CD4-positive, alpha-beta T cell treated with Interleukin-4 for 1 hour (primary cell): ENCODE measurements at places on chromosomes 16 and 17.

DNA sequence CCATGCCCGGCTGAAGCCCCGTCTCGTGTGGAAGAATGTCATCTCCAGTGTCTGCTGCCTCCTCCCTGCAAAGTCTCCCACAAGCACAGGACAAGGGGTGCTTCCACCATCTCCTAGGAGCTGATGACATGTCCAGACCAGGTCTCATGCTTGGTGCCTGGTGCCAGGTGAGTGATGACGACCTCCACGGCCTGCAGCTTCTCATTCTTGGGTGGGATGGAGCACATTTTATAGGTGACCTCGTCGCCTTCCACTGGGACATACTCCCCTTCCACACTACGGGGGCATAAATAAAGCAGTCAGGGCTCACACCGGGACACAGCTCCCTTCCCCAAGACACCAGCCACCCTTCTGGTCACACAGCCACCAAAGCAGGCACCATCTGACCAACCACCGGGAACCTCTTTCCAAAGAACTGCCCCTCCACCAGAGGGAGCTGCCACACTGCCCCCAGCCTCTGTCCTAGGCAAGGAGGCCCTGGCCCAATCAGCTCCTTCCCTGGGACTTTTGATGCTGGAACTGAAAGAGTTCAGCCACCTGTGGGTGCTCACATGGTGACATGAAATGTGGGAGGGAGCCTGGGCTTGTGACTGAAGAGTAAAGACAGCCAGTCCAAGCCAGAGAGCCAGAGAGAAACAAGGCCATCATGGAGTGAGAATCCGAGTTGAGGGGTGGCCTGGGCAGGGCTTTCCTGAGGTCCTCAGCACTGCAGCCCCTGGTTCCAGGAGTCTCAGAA is 13.6 kb downstream of the CARHSP1 start:
- DNase-seq = no peak

DNA sequence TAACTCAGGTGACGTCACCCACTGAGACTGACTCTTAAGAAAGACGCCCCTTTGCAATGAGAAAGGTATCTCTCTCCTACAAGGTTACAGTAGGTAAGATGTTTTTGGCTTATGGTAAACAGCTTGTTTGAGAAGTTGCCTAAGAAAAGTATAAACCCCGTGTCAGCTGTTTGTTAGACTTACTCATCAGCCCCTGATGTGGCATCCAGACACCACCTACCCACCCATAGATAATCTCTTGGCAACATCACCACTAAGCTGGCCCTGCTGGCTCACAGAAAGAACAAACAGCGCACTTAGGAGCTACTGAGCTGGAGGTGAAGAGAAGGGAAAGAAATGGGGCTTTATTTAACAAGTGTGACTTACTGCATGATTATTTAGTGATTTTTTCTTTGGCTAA is 121.0 kb downstream of the PARN start:
- no peak for DNase-seq

DNA sequence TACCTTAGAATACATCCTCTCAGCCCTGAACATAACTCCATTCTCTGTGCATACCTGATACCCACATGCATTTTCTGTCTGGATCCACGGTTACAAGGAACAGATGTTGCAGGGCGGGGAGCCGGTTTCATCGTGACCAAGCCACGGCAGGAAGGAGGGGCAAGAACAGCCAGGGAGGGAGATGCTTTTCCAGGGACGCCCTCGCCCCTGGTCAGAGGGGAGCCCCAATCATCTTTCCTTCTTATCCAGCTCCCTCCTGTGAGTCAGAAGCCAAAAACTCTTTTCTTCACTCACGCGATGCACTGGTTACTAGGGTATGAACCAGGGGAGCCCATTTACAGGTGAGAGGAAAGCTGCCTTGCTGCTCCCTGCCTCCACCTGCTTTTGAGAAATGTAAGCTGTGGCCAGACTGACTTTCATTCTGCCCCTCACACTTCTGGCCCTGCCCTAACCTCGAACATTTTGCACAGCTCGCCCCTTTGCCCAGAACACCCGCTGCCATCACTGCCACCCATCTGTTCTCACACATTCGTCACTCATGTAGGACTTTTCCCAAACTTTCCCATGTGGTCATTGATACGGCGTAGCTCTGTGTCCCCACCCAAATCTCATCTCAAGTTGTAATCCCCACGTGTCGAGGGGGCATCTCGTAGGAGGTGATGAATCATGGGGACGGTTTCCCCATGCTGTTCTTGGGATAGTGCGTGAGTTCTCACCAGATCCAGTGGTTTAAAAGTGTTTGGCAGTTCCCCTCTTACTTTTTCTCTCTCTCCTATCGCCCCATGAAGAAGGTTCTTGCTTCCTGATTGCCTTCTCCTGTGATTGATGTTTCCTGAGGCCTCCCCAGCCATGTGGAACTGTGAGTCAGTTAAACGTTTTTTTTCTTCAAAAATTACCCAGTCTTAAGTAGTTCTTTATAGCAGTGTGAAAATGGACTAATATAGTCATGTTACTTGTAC is 20.5 kb downstream of the FOXL1 start:
- DNase-seq = no peak

GRCh38 chr16:82300374-82300951 is 130.4 kb upstream of the MPHOSPH6 start:
- no peak for DNase-seq

DNA sequence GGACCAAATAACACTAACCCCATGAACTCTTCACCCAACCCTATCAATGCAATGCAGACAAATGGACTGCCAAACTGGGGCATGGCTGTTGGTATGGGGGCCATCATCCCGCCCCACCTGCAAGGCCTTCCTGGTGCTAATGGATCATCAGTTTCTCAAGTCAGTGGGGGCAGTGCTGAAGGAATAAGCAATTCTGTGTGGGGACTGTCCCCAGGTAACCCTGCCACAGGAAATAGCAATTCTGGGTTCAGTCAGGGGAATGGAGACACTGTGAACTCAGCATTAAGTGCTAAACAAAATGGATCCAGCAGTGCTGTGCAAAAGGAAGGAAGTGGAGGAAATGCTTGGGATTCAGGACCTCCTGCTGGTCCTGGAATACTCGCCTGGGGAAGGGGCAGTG is 78.9 kb downstream of the TMC6 start:
- no peak for DNase-seq

- no peak for DNase-seq
These were observed 220 bp upstream of the ARHGAP44 start for GRCh38 chr17:12789075-12789480.

- no peak for DNase-seq
These were observed 40.7 kb upstream of the MAP3K14 start for GRCh38 chr17:45357364-45357997.

DNA sequence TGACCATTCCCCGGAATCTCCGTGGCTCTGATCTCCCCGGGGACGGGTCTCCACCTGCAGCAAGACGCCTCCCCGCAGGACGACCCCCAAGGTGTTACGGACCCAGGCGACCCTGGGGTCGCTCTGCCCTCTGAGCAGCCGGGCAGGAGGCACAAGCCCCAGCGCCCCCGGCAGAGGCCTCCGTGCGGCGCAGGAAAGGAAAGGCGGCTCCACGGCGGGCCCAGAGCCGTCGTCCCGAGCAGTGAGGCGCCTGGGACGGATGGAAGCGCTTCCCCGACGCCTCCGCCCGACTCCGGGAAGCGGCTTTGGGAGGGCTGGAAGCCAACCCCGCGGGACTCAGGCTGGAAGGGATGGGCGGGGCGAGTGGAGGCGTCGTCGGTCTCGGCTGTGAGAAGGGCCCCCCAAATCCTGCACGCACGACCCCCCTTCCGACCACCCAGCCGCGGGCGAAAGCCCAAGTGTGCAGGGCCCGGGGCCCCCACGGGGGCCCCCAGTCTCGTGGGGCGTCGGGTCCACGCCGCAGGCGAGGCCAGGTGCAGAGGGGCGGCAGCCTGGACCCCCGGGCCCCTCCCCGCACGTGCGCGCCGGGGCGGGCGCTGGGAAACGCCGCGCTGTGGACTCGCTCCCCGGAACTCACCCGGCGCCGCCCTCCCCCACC is 32.7 kb upstream of the RPH3AL start:
- no peak for DNase-seq

- DNase-seq = no peak
These were observed 185.9 kb downstream of the C16orf95 start for GRCh38 chr16:87131061-87131995.

GRCh38 chr17:72942579-72942978 is 149.9 kb downstream of the SLC39A11 start:
- DNase-seq = no peak

DNA sequence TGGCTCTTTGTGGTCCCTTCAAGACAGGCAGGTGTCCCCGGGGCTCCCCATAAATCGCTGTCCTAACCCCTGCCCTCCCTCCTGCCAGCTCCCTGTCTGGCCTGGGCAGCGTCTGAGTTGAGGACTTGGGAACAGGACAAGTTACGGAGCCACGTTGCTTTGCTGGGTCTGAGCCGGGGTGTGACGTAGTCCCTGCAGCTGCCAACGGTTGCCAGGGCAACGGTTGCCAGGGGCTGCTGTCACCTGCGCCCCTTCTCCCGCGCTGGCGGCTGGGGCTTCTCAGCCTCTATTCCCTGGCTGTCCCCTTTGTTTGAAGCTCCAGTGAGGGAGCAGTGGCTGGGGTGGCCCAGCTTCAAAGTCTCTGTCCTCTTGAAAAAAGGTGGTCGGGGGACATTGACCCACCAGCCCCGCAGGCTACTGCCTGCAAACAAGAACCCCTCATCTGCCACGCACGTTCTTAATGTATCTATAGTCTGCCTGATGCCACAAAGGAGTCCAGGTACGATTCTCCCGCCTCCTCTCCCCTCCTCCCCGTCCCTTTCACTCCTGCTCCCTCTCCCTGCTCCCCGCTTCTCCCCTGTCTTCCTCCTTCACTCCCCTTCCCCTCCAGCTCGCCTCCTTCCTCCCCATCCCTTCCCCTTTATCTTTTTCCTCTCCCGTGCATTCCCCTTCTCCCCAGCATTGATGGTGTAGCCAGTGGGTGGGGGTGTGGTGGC is 10.9 kb downstream of the ADGRG1 start:
- peak; percentile 19 for DNase-seq

- DNase-seq = no peak
These were observed 21.5 kb downstream of the COPZ2 start for GRCh38 chr17:48016112-48016511.

- peak; percentile 77 for DNase-seq
These were observed 1.8 kb downstream of the GJD3 start for GRCh38 chr17:40362696-40363110.

- DNase-seq = no peak
These were observed 14.8 kb downstream of the CPD start for GRCh38 chr17:30393491-30393890.

DNA sequence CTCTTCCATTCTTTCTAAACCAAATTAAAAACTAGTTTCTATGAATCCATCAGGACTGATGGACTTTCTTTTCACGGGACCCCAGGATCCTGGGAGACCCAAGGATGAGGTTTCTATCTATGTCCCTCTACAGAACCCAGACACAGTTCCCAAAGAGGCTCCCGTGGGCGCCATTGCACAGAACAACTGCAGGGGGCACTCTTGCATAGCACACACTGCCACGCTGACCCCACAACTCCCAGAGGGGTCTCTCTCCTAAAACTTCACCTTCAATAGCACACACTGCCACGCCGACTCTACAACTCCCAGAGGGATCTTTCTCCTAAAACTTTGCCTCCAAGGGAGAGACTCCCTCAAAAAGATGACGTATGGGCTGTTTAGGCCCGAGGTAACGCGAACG is 9.0 kb downstream of the ABR start:
- DNase-seq = no peak

DNA sequence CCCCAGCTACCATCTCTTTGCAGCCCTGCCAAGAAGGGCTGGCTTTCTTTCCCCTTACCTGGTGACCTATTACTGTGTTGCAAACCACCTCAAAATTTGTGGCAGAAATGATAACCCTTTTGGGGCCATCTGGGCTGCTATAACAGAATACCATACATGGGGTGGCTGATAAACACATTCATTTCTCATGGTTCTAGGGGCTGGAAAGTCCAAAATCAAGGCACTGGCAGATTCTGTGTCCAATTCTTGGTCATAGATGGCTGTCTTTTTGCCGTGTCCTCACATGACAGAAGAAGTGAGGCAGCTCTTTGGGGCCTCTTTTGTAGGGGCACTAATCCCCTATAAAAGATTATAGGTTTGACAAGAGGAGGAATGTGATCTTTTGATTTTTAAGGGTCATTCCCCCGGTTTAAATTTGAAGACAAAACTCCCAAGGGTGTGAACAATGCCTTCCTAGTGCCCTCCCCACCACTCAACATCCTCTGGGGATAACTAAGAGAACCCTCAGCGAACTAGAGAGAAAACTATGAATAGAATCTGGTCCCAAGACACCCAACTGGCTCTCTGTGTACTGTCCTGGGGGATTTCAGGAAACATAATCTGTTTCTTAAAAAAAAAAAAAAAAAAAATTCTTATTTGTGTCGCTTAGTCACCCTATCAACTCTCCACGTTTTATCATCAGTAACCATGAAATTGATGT is 1.7 kb upstream of the METTL22 start:
- DNase-seq = no peak

GRCh38 chr16:55499281-55499680 is 9.6 kb upstream of the LPCAT2 start:
- DNase-seq = no peak

- DNase-seq = no peak
These were observed 58.8 kb downstream of the USP10 start for GRCh38 chr16:84758627-84759026.

DNA sequence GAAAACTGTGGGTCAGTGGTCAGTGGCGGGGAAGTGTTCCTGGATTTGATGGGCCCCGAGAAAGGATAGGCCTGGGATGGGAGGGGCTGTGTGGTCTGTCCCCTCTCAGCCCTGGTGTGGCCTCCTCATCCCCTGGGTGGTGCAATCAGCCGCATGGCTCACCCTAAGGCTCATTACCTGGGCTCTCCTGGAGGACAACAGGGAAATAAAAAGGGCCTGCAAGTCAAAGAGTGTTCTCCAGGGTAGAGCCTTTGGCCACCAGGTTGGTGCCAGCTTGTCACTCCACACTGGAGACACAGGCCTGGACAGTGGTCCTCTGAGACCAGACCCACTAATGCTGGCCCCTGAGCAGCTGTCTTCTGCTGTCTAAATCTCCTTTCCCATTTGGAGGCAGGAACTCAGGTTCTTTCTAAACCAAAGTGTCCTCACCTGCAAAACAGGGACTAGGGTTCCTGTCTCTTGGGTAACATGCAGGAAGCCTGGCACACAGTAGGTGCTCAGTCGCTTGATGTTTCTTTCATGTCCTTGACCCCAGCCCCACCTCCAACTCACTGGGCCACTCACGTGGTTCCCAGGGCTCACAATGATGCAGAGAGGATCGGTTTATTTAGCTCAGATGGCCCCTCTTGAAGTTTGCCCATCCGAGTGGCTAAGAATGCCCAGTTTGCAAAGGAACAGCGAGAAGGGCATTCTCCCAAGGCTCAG is 2.4 kb downstream of the NDRG4 start:
- DNase-seq = no peak
